Stimulated activated CD4-positive, alpha-beta T cell treated with anti-CD3 and anti-CD28 coated beads, TNF-alpha, amount 100 ng/mL, for 1 hour (primary cell): ENCODE measurements at places on chromosomes 1 and 21.

GRCh38 chr1:246390855-246391254 is 116.2 kb downstream of the SMYD3 start:
- no peak for DNase-seq

GRCh38 chr1:71944006-71944405 is 338.3 kb downstream of the NEGR1 start:
- no peak for DNase-seq

- DNase-seq, result no peak
Observed at GRCh38 chr1:50901872-50902271, 58.2 kb downstream of the FAF1 start.

DNA sequence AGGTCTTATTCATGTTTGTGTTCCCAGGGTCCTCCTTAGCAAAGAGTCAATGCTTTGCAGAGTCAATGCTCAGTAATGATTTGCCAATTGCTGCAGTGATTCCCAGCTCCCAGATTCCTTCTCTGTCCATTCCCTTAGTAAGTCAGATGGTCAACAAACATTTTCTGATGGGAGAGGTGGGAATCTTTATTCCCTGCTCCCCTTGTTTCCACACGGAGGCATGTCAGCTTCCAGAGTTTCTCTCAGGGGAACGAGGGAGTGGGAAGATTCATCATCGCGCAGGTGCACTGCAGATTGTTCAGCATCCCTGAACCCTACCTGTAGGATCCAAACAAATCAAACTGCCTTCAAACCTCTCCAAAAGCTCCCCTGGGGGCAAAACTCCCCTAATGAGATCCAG is 7.5 kb upstream of the AHDC1 start:
- no peak for DNase-seq

DNA sequence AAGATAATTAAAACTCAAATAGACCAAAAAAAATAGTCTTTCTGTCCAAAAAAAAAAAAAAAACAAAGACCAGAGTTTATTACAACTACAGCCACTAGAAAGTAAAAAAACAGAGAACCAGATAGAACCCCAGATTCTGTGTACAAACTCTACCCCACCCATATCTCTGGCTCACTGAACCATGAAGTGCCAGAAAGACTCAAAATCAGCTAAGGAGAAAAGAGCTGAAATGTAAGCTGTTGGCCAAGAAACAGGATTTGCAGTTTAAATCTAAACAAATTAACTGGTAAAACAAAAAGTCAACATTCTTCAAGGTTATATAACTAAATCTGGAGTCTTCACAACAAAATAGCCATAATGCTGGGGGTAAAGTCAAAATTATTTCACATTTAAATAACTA is 278.9 kb downstream of the SEC16B start:
- no peak for DNase-seq

GRCh38 chr1:41975121-41975520 is 56.4 kb upstream of the HIVEP3 start:
- no peak for DNase-seq

GRCh38 chr1:12601700-12602658 is 16.0 kb downstream of the DHRS3 start:
- no peak for DNase-seq

DNA sequence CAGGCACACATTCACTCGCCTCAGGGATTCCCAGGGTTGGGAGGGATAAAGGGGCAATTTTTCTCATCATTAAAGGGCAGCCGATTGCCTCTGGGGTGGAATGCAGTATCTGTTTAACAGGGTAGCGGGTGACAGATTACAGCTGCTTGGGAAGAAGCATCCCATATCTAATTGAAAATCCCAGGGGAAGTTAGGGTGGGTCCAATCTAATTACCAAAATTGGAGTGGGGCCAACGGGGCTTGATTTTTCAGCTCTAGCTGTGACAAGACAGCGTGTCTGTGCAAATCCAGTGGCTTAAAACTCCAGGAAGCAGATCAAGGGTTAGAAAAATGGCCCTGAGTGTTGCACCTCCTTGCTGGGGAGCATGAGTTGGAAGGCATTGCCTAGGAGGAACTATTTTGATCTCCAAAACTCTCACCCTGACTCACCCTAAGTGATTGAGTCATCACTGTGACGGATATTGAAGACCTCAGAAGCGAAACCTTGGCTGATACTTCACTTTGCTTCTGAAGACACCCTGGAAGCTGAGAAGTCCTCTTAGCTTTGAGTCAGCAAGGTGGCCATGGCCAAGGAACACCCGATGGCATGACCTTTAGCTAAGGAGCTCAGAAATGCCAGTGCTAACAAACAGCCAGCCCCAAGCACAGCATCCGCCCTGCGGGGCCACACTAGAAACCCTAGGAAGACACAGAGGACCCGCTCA is 46.0 kb downstream of the GRHL3 start:
- no peak for DNase-seq

GRCh38 chr1:186404454-186405051 is 28.9 kb downstream of the ODR4 start:
- no peak for DNase-seq

GRCh38 chr1:205543351-205544301 is 39.2 kb downstream of the CDK18 start:
- no peak for DNase-seq

- no peak for DNase-seq
Observed at GRCh38 chr1:93800856-93801255, 78.2 kb downstream of the DNTTIP2 start.

DNA sequence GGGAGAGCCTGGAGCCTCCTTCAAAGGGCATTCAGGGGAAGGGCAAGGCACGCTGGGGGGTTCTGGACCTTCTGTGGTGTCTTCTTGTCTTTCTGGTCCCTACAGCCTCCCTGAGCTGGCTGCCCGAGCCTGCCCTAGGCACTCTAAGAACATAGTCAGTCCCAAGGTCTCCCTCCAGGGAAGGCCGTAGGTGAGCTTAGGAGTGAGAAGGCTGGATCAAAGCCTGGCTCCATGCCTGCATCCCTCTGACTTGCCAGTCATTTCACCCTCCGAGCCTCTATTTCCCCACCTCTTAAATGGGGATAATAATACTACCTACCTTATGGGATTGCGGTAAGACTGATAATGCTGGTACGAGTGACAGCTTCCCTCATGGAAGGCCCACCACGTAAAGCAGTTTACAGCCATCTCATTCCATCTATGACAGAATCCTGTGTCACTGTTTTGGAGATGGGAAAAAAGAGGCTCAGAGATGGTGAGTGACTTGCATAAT is 20.8 kb downstream of the PTPRF start:
- DNase-seq, result no peak

GRCh38 chr21:29443411-29444010 is 144.8 kb downstream of the BACH1 start:
- no peak for DNase-seq

GRCh38 chr1:245614476-245614875 is 459.7 kb downstream of the KIF26B start:
- DNase-seq, result no peak

DNA sequence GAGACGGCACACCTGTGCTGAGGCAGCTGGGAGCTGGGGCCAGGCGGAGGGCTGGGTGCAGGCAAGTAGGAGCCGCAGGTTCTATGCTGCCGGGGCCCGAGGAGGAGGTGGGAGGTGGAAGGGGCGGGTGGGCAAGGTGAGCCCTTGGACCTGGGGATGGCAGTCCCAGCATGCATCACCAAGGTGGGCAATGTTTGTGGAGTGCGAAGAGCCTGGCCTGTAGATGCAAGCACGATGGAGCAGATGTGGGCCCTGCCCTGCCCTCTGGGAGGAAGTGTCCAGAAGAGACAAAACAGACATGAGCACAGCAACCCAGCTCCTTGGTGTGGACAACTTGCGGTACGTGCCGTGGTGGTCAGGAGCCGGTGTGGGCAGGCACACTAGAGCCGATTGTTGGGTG is 28.3 kb upstream of the AJAP1 start:
- no peak for DNase-seq

- no peak for DNase-seq
Observed at GRCh38 chr21:45551783-45552695, 9.8 kb upstream of the SLC19A1 start.

- DNase-seq, result no peak
Observed at GRCh38 chr1:64183395-64184002, 19.9 kb upstream of the UBE2U start.

DNA sequence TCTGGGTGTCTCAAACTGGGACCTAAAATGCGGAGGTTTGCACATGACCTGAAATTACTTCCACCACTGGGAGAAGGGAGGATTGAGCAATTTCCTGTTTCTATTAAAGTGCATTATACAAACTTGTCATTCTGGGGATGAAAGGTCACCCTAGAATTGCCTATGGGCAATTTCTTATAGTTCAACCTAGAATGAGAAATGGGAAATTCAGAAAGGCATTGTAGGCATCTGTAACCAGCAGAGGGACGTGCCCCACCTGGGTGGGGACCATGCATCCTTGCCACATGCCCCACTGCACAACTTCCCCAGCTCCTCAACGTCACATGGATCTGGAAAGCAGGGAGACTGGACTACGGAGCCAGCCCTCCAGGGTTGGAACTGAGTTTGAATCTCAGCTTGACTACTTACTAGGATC is 47.0 kb downstream of the MRPL39 start:
- DNase-seq, result no peak

GRCh38 chr1:100544791-100545190 is 6.9 kb downstream of the GPR88 start:
- DNase-seq, result no peak

- no peak for DNase-seq
Observed at GRCh38 chr1:169680377-169681019, 30.9 kb downstream of the SELL start.

DNA sequence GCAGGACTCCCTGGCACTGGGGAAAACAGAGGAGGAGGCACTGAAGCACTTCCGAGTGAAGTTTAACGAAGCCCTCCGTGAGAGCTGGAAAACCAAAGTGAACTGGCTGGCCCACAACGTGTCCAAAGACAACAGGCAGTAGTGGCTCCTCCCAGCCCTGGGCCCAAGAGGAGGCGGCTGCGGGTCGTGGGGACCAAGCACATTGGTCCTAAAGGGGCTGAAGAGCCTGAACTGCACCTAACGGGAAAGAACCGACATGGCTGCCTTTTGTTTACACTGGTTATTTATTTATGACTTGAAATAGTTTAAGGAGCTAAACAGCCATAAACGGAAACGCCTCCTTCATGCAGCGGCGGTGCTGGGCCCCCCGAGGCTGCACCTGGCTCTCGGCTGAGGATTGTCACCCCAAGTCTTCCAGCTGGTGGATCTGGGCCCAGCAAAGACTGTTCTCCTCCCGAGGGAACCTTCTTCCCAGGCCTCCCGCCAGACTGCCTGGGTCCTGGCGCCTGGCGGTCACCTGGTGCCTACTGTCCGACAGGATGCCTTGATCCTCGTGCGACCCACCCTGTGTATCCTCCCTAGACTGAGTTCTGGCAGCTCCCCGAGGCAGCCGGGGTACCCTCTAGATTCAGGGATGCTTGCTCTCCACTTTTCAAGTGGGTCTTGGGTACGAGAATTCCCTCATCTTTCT is 75.5 kb downstream of the PIK3CD start:
- DNase-seq, result no peak

DNA sequence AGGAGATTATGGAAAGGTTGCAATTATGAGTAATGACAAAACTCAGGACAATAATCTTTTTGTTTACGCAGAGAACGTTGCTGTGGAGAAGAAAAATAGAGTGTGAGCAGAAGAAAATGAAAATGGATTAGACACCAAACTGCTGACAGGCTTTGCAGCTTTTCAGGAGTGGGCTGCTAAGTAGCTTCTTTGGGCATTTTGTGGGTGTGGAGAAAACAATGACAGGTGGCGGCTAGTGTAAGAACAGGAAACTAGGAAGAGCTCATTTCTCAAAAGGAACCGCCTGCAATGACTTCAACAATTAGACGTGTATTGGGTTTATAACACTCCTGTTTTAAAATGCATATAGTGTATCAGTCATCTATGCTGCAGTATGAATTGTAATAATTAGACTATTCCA is 18.3 kb upstream of the PALMD start:
- no peak for DNase-seq

- DNase-seq, result no peak
Observed at GRCh38 chr1:232687728-232688127, 57.8 kb upstream of the SIPA1L2 start.

GRCh38 chr1:200866116-200866515 is 6.7 kb upstream of the GPR25 start:
- DNase-seq, result no peak

GRCh38 chr1:64171246-64171645 is 32.2 kb upstream of the UBE2U start:
- DNase-seq, result no peak

GRCh38 chr1:226351709-226352108 is 42.7 kb upstream of the LIN9 start:
- no peak for DNase-seq

DNA sequence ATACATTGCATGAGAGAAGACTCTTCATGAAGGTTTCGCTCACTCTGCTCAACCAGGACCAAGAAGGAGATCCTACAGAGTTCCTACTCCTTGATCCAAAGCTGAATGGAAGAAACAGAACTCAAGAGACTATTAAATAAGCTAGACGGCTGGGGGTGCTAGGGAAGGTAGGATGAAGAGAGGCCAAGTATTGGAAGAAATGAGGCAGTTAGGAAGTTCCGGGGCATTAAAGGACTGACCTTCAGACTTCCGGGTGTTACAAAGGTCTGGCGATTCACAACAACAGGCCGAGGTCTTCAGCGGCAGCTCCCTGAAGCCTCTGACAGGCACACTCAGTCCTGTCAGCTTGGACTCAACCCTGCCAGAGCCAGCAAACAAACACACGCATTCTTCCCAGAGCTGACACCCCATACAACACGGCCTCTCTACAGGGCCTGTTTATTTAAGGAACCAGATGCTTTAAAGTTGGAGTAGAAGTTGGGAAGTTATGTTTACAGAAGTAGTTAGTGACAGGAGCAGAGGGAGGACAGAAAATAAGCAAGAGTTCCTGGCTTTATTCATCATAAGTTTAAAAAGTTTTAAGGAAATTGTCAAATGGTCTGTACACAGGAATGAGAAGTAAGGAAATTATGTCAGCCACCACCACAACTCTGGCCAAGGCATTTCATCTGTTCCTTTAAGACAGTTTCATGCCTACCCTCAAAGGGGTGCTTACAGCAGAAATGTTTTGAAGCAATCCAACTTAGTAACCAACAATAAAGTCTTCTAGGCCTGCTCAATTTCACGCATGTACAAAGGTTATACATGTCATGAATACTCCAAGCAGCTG is 4.7 kb downstream of the SORT1 start:
- no peak for DNase-seq

DNA sequence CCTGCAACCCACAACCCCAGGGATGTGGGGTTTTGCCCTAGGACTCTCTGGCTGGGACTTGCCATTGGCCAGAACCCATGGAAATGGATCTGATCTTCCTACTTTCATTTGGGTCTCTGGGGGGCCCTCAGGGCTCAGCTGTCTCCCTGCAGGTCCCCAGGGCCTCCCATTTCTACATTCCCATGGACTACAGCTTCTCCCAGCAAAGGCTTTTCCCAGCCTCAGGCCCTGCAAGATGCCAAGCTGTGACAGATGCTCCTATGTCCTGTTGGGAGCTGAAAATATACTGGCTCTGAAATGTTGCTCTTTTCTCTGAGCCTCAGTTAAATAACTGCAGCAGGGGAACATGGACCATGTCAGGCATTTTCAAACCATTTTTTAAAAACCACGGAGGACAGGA is 99.5 kb upstream of the IGSF21 start:
- no peak for DNase-seq

- DNase-seq, result no peak
Observed at GRCh38 chr1:240486611-240487010, 125.3 kb downstream of the GREM2 start.
